Upper lobe of left lung (tissue), 6 donors: ENCODE measurements at places on chromosomes 3 and 15. TPM values are rescaled to one million over a fixed set of nuclear protein-coding genes. Genes with fewer than 3 reads are reported as not detected.
A peak's percentile ranks its signal among the peaks of the same experiment; 100 is the strongest.

- H3K27me3 ChIP-seq, result no peaks in the 10 kb centered on the region
- peak within 1 kb of the TSS; percentile 30 for H3K27ac ChIP-seq
- peak; percentile 91 for DNase-seq
These were observed at the start of gene DLEC1 for GRCh38 chr3:38039101-38039898. DLEC1 (plus strand) TSS chr3:38039208; CDS start chr3:38039226, 18 bp downstream.

- no peak overlapping the region for H3K27ac ChIP-seq
- no peaks in the 10 kb centered on the region for H3K4me1 ChIP-seq
- H3K36me3 ChIP-seq, result no peaks in the 10 kb centered on the region
- H3K27me3 ChIP-seq, result no peaks in the 10 kb centered on the region
These were observed 355.1 kb downstream of the GBE1 start for GRCh38 chr3:81406318-81406717.

GRCh38 chr3:29511701-29512100, 230.8 kb downstream of the RBMS3 start:
- H3K27ac ChIP-seq, result no peak overlapping the region
- H3K27me3 ChIP-seq, result no peaks in the 10 kb centered on the region
- peaks cover 37% of the 10 kb centered on the region for H3K4me1 ChIP-seq

DNA sequence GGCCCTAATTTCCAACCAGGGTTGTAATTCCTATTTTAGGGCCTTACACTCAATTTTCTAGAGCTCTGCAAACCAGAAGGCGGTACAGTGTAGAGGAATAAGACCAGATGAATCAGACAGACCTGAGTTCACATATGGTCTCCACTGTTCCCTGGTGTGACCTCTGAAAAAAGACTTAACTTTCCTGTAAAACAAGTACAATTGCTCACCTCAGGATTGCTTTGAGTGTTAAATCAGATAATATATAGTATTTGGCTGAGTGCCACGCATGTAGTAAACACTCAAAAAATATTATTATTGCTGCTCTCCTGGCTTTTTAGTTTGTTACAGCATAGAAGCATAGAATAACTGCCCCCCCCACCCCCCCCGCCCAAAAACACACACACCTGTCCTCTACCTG, 51.0 kb upstream of the STT3B start:
- no peaks in the 10 kb centered on the region for H3K27me3 ChIP-seq
- H3K36me3 ChIP-seq, result no peaks in the 10 kb centered on the region
- no peaks in the 10 kb centered on the region for H3K4me1 ChIP-seq
- no peak overlapping the region for H3K4me3 ChIP-seq
- no peak for DNase-seq
- H3K27ac ChIP-seq, result no peak overlapping the region

GRCh38 chr15:46872286-46872980, 844.9 kb upstream of the SEMA6D start:
- H3K4me1 ChIP-seq, result no peaks in the 10 kb centered on the region
- H3K27ac ChIP-seq, result no peak overlapping the region
- no peak for DNase-seq
- H3K4me3 ChIP-seq, result no peak overlapping the region

TRH gene
- total RNA-seq, result 0.13 TPM

GRCh38 chr3:101825904-101826445, 23.3 kb upstream of the NFKBIZ start:
- no peak overlapping the region for H3K4me3 ChIP-seq
- no peaks in the 10 kb centered on the region for H3K36me3 ChIP-seq
- peak overlapping the region; percentile 91 for H3K27ac ChIP-seq
- H3K27me3 ChIP-seq, result no peaks in the 10 kb centered on the region
- DNase-seq, result no peak

- H3K4me3 ChIP-seq, result peak overlapping the region; percentile 60
- H3K4me1 ChIP-seq, result peaks cover 31% of the 10 kb centered on the region
- no peak for DNase-seq
- peaks cover 14% of the 10 kb centered on the region for H3K27me3 ChIP-seq
- peak overlapping the region; percentile 65 for H3K27ac ChIP-seq
These were observed 848 bp downstream of the SYNM start for GRCh38 chr15:99105514-99106341.

GRCh38 chr15:84104853-84105252, 130.7 kb upstream of the GOLGA6L4 start:
- no peak overlapping the region for H3K4me3 ChIP-seq
- no peaks in the 10 kb centered on the region for H3K4me1 ChIP-seq
- H3K27me3 ChIP-seq, result no peaks in the 10 kb centered on the region

PDZRN3 gene
- 24.9 TPM for total RNA-seq

LRRC2 gene
- 1.7 TPM for total RNA-seq

DNA sequence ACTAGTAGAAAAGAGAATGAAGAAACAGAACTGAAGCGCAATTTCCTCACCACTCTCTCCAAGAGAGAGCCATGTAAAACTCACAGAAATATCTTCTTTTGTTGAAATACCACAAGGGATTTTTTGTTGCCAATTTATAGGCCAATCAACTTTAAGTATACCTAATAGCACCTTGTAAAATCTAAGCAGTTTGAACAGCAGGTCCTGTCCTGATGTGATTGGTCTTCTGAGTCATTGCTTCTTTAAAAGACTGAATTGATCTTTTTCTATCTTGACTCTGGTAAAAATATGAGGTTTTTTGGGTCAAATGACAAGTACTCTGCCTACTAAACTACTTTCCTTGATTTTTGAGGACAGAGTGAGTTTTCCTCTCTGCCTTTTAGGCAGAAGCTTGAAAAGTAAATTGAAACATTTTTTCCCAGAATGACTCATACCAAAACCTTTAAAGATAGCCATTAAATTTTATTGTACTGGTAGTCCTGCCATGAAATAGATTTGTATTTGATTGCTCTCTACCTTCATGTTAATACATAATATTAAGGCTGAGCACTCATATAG, 343.9 kb upstream of the CBLB start:
- H3K27me3 ChIP-seq, result no peaks in the 10 kb centered on the region
- H3K4me3 ChIP-seq, result no peak overlapping the region
- no peak overlapping the region for H3K27ac ChIP-seq
- H3K36me3 ChIP-seq, result no peaks in the 10 kb centered on the region

DNA sequence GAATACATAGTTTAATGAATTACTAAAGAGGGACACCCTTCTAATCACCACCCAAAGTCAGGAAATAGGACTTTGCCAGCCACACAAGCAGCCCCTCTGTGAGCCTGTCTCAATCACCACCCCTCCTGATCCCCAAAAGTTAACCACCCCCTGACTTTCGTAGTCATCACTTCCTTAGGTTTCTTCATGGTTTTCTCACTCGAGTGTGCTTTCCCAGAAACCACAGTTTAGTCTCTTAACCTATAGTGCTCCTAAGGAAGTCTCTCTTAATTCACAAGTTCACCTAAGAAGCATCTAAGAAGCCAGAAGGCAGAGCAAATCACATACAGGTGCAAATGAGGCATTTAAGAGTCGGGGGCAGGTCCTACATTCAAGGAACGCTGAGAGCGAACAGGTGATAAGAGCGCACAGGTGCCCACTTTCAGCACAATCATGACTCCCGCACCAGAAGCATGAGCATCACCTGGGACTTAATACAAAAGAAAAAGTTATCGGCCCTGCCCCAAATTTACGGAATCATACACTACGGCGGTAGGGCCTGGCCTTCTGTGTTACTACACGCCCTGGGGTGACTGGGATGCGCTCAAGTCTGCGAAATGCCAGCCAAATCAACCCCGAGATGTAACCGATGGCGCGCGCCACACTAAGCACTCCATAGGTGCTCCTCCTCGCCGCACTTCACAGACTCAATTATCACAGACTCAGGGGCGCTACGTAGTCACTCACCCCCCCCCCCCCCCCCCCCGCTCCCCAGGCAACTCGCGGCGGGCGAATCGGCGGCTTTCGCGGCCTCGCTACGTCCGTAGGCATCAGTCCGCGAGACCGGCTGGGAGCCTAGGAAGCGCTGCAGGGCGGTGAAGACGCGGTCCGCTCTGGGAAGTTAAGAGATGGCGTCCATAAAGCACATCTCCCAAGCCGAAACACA, 815 bp downstream of the ULK4 start:
- DNase-seq, result peak; percentile 39
- H3K36me3 ChIP-seq, result no peaks in the 10 kb centered on the region
- peak overlapping the region; percentile 89 for H3K27ac ChIP-seq
- peaks cover 11% of the 10 kb centered on the region for H3K4me1 ChIP-seq

- no peak for DNase-seq
- peak overlapping the region; percentile 82 for H3K27ac ChIP-seq
- peaks cover 37% of the 10 kb centered on the region for H3K4me1 ChIP-seq
- no peaks in the 10 kb centered on the region for H3K27me3 ChIP-seq
- H3K4me3 ChIP-seq, result no peak overlapping the region
These were observed 26.9 kb downstream of the ATOSA start for GRCh38 chr15:52652286-52652685.

DNA sequence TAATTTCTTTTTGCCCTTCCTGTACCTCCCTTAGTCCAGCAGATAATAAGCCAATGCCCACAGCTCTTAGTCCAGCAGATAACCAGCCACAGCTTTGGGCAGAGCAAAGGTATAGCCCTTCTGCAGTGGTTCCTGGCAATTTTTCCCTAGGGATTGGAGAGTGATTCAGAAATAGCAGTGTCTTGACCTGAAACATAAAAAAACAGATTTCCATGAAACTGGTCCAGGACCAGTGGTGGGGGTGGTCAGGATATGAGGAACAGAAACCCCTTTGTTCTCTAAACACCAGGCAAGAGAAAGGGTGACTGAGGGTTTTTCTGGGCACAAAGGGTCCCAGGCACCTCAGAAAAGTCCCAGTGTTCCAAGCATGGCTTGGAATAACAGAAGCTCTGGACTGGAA, 103.4 kb downstream of the ARRDC4 start:
- H3K27me3 ChIP-seq, result no peaks in the 10 kb centered on the region
- H3K27ac ChIP-seq, result no peak overlapping the region
- DNase-seq, result no peak

DNA sequence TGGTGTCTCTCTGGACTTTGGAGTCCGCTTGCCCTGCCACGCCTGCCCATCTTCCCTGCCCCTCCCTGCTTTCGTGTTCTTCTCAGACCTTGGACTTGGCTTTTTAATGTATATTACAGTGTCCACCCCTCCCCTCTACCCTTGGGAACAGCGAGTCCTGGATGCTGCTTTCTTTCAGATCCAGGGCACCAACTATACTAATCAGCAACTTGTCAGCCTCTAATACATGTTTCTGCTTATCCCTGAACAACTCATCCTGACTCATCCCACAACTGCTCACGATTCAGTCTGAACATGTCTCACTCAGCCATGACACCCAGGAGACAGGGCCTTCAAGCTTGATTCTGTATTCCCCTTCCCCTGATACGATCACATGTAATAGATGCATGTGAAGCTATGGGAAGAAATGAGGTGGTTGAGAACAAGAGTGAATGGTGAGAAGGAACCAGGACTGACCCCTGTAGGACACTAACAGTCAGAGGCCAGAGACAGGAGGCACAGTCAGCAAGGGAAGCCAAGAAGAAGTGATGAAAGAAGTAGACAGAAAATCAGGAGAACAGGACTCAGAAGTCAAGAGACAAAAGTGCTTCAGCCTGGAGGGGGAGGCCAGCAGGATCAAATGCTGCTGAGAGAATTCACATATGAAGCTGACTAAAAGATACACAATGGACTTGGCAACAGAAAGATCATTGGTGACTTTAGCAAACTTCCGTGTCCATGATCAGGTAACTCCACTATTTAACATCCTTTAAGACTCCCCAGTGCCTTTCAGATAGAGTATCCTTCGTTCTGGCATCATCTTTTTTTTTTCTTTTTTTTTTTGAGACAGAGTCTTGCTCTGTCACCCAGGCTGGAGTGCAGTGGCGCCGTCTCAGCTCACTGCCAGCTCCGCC, 35.4 kb downstream of the BCL2L10 start:
- no peak overlapping the region for H3K27ac ChIP-seq
- DNase-seq, result no peak
- no peaks in the 10 kb centered on the region for H3K27me3 ChIP-seq

DNA sequence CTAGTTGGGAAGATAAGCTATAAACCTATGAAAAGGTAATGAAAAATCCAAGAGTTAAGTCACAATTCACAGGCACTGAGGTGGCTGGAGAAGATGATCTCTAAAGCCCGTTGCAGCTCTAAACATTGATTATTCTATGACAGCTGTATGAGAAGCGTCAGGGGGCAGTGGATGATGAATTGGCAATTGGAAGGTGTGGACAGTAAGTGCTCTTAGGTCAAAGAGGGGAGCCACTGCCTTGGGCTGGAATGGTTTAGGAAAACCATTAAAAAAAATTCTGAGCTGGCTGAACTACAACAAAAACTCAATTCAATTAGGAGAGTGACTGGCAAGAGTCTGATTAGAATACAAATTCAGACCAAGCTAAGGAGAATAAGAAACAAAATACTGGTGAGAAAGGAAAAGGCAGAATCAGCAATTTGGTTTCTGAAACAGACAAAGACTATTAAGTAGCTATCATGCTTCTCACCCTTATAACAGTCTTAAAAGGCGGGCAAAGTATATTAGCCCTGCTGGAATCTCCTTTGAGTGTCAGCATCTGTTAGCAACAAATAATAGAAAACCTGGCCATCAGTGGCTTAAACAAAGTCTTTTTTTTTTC, 8.8 kb upstream of the NMD3 start:
- DNase-seq, result no peak
- no peak overlapping the region for H3K4me3 ChIP-seq
- no peaks in the 10 kb centered on the region for H3K4me1 ChIP-seq
- no peaks in the 10 kb centered on the region for H3K27me3 ChIP-seq

DNA sequence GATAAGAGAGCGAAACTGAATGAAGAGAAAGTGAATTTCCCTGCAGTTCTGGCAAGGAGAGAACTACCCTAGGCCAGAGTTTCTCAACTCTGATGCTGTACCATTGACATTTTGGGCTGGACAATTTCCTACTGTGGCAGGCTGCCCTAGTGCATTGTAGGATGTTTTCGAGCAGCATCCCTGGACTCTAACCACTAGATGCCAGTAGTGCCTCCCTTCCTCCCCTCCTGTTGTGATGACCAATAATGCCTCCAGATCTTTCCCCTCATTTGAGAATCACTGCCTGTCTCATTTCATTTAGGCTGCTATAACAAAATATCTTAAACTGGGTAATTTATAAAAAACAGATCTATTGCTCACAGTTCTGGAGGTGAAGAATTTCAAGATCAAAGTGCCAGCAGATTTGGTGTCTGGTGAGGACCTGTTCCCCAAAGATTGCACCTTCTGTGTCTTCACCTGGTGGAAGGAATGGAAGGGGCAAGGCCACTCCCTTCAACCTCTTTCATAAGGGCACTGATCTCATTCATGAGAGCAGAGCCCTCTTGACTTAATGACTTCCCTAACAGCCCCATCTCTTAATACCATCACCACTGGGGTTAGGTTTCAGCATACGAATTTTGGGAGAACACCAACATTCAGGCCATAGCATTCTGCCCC, 188.9 kb upstream of the MEIS2 start:
- DNase-seq, result no peak
- H3K36me3 ChIP-seq, result no peaks in the 10 kb centered on the region
- no peaks in the 10 kb centered on the region for H3K27me3 ChIP-seq

- DNase-seq, result no peak
- H3K4me1 ChIP-seq, result no peaks in the 10 kb centered on the region
- H3K4me3 ChIP-seq, result peak overlapping the region; percentile 4
- no peaks in the 10 kb centered on the region for H3K36me3 ChIP-seq
These were observed 15.7 kb downstream of the KCNMB2 start for GRCh38 chr3:178551916-178552321.

GRCh38 chr3:21665444-21666100, 85.4 kb downstream of the ZNF385D start:
- H3K36me3 ChIP-seq, result no peaks in the 10 kb centered on the region
- H3K27ac ChIP-seq, result no peak overlapping the region
- no peaks in the 10 kb centered on the region for H3K4me1 ChIP-seq

APOD gene
- total RNA-seq, result 29.7 TPM
